ENCODE measurements at places on chromosomes 4 and X.

GRCh38 chr4:75514131-75514948 lies at the start of the genes RCHY1 and THAP6:
Gene RCHY1 (minus strand): TSS chr4:75514403. CDS start chr4:75514286, 117 bp downstream.
Gene THAP6 (plus strand): TSS chr4:75514473. CDS start chr4:75515453, 980 bp downstream.
- DNase-seq: peak; percentile 95

- DNase-seq: no peak
Measured at GRCh38 chrX:111914398-111915090, 38.6 kb downstream of the TRPC5OS start.

DNA sequence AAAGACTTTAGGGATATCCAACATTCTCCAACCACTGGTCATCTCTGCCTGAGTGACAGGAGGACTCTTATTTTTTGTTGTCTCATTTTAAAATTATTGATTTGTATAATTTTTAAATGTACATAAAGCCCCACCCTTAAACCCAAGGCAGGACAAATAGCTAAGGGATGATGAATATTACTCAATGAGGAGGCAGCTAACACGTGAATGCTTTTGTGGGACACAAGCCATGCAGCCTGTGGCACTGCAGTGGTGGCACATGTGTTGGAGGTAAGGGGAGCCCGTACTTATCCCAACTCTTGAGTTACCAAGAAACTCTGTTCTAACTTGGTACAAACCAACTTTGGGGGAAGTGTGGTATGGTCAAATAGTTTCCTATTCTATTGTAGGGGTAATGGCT lies 19.5 kb downstream of the MID1IP1 start:
- no peak for DNase-seq

DNA sequence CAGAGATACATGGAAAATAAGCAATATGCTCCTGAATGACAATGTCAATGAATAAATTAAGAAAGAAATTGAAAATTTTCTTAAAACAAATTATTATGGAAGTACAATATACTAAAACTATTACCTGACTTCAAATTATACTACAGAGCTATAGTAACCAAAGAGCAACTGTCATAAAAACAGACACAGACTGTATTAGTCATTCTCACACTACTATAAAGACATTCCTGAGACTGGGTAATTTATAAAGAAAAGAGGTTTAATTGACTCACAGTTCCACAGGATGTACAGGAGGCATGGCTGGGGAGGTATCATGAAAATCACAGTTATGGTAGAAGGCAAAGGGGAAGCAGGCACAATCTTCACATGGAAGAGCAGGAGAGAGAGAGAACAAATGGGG lies 60.0 kb upstream of the CYSLTR1 start:
- DNase-seq: no peak

- no peak for DNase-seq
Measured at GRCh38 chr4:8516996-8517550, 63.1 kb upstream of the GPR78 start.

- DNase-seq: no peak
Measured at GRCh38 chrX:107716118-107716684, 59.4 kb downstream of the TSC22D3 start.

DNA sequence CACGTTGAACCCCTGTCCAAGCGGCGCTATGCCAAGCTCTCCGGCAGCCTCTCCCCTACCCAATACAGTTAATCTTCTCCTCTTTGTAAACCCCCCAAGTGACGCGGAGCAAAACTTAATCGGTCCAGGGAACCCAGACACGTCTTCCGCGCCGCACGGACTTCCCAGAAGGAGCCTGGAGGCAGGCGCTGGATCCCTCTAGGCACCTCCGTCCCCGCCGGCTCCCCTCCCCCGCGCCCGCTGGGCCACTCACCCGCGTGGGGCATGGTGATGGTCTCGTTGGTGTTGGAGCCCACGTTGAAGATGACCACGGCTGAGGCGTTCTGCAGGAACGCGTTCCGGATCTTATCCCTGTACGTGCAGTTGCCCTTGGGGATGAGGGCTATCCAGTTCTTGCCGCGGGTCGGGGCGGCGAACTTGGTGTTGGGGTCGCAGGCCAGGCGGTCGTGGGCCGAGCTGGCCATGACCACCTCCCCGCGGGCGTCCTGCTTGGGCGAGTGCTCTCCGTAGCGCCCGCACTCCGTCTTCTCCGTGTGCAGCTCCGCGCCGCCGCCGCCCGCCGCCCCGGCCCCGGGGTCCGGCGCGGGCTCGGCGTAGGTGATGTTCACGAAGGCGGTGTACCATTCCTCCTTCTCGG lies 1.1 kb downstream of the RNF150 start:
- no peak for DNase-seq

DNA sequence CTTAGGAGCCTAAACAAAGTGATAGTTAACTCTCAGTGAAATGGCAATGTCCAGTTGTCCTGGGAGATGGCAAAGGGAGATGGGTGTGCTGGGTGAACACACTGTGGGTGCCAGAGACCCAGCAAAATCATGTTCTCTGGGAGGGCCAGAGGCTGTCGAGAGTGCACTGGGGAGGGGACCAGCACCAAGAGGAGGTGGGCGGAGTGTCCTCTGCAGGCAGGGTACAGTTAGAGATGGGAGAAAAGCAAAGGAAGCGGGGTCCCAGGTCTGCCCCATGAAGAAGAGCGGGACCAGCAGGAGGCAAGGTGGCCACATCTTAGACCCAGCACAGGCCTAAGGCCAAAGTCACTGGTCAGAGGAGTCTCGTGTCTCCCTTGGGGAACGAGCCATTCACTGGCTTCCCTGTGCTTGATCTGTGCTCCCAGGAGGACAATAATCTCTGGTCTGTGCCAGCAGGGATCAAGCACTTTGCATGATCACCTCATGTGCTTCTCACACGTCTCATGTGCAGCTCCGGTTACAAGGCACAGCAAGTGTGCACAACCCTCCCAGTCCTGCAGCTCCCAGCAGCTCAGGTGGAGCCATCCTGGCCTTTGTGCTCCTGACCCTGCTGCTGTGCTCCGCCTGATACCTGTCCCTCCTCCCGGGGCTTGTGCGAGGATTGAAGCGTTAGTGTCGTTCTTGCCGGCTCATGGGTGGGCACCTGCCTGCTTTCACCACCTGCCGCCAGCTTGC lies 100.9 kb downstream of the FAM53A start:
- no peak for DNase-seq

DNA sequence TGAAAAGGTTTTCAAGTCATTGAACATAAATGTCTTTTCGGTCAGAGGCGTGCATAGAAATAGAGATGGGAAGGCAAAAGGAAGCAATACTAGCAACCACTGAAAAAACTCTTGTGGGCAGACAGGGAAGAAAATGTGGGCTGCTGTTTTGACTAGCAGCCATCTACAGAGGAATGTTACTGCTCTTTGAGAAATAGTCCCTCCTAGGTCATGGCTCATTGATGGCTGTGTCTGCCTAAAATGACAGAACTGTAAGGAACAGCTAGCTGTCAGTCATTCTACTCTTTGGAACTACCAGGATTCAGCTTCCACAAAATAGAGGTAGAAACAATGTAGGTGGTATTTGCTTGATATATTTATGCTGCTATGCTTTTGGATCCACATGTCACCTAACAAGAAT lies 26.9 kb upstream of the TMPRSS11B start:
- DNase-seq: no peak

DNA sequence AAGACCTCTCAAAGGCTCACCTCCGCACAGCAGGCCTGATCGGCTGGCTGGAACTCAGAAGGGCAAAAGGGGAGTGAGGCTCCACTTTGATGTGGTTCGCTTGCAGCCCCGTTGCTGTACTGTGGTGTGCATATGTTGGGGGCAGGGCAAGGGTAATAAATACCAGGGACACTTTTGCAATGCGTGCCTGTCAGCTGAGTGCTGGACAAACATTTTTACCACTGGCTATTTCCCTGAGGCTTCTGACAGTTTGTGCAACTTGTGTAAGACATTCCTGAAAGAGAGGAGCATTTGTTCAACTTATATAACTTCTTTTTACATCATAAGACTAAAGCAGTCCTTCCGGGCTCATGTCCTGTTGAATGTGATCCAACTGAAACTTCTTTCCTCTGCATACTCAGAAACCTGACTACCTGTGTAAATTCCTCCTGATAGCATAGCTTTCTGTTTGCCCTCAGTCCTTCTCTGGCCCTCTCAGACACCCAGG lies 82.3 kb downstream of the SPRY1 start:
- no peak for DNase-seq

DNA sequence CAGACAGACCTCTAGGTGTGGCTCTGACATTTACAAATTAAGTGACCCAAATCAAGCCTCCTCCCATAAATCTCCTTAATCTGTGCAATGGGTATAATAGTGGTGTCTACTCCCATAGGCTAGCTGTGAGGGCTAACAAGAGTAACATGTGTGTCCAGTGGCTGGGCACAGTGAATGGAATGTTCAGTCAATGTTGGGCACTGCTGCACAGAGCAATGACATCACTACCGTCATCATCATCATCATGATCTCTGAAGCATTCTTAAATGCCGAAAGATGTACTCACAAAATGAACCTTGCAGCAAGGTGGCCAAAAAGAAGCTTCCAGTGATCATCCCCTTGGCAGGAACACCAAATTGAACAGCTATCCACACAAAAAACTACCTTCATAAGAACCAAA lies 43.5 kb downstream of the CHRNA9 start:
- no peak for DNase-seq

DNA sequence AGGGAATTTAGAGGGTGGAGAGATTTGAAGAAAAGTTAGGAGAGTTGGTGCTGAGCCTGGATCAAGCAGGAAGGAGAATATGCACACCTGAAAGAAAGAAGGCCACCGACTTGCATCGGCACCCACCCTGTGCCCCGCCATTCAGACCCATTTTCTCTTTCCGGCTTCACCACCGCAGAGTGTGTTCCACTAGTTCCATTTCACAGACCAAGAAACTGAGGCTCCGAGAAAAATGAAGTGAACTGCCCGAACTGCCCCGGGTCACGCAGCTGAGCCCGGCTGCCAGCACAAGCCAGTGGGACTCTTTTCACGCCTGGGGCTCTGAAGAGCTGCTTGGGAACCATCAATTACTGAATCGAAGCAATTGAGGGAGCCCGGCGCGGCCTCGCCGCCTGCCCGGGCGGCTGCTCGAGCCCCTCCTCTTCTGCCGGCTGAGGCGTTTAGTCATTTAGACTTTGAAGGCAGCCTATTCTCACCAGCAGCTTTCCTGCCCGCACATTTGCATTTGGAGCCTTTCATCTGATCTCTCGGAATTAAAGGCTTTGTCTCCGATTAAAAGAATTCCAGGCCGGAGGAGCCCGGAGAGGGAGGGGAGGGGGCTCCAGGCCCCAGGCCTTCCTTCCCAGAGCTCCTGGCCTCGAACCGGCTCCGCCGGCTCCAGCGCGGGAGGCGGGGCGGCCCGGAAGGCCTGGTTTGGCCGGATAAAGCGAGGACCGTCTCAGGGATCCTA lies 140.2 kb upstream of the PJA1 start:
- DNase-seq: no peak

DNA sequence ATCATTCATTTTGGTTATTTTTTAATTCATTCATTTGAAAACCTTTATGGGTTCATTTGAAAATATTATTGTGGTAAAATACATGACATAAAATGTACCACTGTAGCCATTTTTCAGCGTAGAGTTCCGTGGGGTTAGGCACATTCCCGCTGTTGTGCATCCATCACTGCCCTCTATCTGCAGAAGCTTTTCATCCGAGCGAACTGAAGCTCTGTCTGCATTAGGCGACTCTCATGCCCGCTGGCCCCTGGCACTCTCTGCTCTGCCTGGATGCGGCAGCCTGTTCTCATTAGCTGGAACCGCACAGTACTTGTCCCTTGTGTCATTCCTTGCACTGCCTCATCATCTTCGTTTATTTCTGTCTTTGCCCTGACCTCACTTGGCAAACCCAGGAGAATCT lies 17.5 kb downstream of the CFAP99 start:
- no peak for DNase-seq

GRCh38 chrX:113980953-113981352 lies 602.9 kb upstream of the HTR2C start:
- no peak for DNase-seq

GRCh38 chr4:128267745-128268144 lies 19.9 kb downstream of the PGRMC2 start:
- no peak for DNase-seq

- DNase-seq: no peak
Measured at GRCh38 chrX:2974961-2975360, 31.4 kb upstream of the ARSH start.

DNA sequence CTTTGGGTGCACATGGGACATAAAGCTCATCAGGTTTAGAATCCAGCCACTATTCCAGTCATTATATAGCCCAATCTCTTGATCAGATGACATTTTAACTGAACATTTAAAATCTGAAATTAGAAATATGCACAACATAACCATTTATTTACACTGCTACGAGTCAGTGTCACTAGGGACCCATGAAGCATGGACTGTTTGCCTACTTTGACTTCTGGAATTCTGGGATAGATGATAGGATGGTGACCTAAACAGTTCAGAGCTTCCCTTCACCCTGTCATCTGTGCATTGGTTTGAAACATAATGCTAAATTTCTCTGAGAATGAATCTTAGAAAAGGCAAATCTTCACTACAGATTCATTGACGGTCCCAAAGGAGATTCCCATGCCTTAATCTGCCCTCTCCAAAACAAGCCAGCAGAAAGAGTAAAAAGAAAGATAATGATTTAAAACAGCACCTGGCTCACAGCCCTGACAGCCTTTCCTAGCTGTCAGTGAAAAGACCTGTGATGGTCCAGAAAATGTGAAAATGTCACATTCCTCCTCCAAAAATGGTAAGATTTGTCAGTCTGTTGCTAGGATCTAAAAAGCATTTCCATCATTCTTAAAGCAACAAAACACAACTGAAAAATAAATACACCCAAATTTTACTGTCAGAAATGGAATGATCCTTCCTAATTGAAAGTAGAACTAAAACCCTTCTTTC lies 18.9 kb upstream of the HERC3 start:
- no peak for DNase-seq
